ENCODE measurements at places on chromosomes 2 and 18.

DNA sequence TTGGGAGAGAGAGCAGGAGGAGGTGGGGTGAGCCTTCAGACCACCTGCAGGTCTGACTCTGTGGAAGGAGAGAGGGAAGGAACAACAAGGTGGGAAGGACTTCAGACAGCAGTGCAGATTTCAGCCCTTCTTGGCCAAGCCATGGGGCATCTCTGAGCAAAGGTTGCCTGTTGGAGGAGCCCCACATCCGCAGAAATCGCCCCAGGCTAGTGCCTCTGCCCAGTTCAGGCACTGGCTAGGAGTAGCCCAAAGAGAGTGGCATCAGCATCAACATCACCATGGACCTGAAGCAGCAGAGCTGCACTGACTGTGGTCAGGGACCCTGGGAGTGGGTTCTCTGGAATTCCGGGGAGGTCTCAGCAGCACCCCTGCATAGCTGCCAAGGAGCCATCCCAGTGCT lies 10.2 kb downstream of the GPR55 start:
- DNase-seq: no peak

GRCh38 chr2:12168791-12169388 lies 422.5 kb downstream of the LPIN1 start:
- no peak for DNase-seq

DNA sequence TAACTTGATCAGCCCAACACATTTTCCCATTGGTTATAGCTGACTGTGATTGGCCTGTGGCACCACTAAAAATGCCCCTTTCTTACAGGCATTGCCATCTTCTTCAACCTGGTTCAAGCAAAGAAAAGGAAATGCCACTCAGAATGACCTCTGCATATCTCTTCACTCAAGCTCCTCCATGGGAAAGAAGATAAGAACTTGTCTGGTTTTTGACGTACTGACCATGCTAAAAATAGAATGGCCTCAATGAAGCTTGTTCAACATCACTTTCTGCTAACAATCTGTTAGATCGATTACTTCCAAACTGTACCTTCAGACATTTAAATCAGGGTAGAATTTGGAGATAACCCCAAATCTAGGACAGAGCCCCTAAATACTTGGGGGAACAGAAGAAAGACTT lies 109.5 kb downstream of the CABYR start:
- no peak for DNase-seq

DNA sequence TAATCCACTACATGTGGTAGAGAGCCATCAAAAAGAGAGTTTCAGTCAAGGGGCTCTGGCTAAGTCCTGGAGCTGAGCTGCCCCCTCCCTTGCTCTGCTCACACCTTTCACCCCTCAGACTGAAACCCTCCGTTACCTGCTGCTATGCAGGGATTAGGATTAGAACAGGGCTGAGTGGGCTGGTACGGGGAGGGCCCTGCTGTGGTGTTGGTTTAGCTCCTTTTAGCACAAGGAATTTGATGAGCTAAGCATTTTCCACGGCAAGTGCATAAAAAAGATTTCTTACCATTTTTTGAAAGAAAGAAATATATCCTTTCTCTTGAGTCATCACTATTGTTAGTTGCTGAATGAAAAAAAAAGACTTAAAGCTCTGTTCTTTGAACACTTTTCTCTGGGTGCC lies 46.3 kb downstream of the TCF7L1 start:
- DNase-seq: no peak

GRCh38 chr2:175430236-175430635 lies 248.7 kb upstream of the ATP5MC3 start:
- no peak for DNase-seq

GRCh38 chr18:46755315-46756024 lies 1.4 kb downstream of the ST8SIA5 start:
- no peak for DNase-seq

Data from activated CD4-positive, alpha-beta T cell treated with anti-CD3 and anti-CD28 coated beads for 24 hours (primary cell).